GM12864 (cell line): ENCODE measurements at places on chromosomes 16 and 17.
A peak's percentile ranks its signal among the peaks of the same experiment; 100 is the strongest.

DNA sequence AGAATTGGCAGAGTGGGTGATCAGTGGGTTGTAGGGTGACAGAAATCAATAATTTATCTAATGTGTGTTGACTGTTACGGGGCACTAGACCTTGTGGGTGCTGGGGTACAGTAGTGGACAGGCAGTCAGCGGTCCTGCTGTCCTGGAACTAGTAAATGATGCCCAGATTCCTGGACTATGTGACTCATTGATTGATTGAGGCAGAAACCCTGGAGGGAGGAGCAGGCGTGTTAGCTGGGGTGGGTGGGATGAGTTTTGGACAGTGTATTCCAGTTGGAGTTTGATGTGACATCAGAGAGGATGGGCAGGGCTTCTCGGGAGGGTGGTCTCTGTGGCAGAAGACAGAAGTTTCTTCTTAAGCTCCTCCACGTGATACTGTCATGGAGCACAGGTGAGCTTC, 24.4 kb downstream of the PRMT7 start:
- DNase-seq: no peak

GRCh38 chr17:37527249-37527851, 37.7 kb downstream of the DUSP14 start:
- peak; percentile 15 for DNase-seq

DNA sequence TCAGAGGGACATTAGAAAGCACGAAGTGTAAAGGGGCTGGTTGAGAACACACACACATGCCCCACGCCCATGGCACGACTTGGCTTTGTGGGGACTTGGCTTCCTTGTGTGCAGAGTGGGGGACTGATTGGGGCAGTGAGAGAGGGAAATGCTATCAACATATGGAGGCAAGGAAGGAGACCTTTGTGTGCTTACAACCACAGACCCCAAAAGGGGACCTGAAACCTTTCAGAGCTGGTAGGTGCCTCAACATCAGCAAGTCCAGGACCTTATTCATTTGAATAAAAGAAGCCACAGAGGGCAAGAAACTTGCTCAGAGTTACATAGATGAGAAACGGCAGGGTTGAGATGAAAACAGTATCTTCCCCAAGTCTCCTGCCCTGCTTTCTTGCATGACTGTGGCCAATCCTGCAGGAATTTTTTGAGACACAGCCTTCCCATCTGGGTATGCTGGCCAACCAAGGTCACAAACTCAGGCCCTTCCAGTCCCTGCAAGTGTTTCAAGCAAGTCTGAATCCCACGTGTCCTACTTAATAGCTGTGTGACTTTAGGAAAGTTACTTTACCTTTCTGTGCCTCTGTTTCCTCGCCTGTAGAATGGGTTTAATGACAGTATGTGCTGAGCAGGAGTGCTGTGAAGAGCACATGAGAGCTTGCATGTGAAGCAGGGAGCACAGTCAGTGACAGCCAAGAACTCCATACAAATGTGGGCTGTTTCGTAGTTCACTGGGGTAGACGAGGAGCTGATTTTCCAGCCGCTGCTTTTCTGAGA, 26.2 kb downstream of the C16orf78 start:
- peak; percentile 96 for DNase-seq

GRCh38 chr16:82136956-82137821, 32.8 kb downstream of the MPHOSPH6 start:
- DNase-seq: no peak

GRCh38 chr16:81609323-81609892, 164.8 kb downstream of the CMIP start:
- DNase-seq: no peak

DNA sequence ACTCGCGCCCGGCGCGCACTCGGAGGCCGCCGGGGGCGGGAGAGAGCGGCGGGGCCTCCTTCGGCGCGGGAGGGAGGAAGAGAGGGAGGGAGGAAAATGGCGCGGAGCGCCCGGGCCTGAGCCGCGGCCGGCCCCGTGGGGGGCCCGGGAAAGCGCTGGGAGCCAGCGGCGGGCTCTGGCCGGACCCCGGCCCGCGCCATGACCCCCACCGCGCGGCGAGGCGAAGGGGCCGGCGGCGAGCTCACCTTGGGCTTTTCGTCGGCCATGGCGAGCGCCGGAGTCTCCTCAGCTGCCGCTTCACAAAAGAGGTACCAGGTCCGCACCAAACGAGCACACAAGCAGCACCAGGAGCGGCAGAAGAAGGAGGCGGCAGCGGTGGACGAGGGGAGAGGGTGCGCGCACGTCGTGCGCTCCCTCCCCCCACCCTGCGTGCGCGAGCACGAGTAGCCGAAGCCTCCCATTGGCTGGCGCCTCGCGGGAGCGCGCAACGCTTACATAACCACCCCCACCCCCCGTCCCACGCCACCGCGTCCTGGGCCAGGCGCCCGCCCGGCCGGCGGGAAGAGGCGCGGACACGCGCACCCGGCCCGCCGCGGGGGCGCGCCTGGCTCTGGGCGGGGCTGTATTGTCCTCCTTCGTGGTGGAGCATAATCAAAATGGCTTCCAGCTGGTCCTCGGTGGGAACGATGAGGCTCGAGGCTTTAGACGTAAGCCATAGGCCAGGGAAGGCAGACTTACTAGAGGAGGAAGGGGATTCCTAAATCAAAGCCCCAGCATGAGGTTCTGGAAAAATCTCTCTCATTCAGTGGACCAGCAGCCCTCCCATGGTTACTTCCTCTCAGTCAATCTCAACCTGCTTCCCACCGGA, at the start of gene SUMO2:
Gene SUMO2, minus strand, starts transcription at position 391 of the 868 bp plus-strand sequence. Its CDS starts 125 bp downstream, at position 266.
- DNase-seq: peak; percentile 87

DNA sequence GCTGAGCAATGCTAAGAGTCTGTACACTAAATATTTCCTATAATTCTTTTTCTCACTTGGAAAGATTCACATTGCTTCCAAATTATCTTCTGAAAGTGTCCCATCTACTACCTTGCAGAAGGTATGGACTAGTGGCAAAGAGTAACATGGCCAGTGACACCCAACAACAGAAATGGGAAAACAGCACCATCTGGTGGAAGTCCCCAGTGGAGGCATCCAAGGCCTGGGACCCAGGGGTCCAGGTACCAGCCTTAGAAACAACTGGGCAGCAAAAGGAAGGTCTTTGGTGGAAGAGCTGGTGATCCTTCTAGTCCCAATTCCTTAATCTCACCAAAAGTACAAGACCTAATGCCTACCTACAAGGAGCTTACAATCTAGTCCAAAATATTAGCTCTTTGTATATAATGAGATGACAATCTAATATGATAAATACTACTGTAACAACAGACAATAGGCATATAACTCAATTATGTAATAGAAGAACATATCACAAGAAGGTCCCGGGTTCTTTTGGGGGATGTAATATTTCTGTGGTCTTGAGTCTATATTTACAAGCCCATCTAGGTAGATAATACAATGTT, 55.3 kb downstream of the SKAP1 start:
- DNase-seq: peak; percentile 1

GRCh38 chr17:81399481-81400153, 4.4 kb downstream of the BAHCC1 start:
- DNase-seq: no peak

GRCh38 chr17:1351971-1352370, 48.1 kb downstream of the YWHAE start:
- DNase-seq: no peak

GRCh38 chr17:4544135-4544950, 10.8 kb downstream of the MYBBP1A start:
- no peak for DNase-seq

GRCh38 chr16:56632156-56632847, at the start of gene MT1M:
Gene MT1M (plus strand): TSS chr16:56632659. CDS start chr16:56632732, 73 bp downstream.
- no peak for DNase-seq
